ENCODE measurements at places on chromosomes 13 and 19.

DNA sequence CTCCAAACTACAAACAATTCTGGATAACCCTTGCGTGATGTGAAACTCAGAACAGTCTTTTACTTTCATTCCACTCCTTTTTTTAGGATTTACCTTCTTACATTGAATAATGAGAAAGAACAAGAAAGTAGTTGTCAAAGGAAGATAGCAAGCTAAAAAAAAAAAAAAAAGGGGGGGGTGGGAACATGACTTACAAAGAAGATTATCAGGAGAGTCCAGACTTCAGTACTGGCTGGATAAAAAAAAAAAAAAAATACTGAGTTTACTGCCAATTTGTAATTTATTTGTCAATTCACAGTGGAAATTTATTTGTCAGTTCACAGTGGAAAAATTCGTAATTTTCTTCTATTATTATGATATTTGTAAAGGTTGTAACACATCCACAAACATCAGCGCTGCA is 792.4 kb upstream of the SLITRK5 start:
- no peak for DNase-seq

GRCh38 chr19:37007587-37008220 is 70.5 kb upstream of the ZNF420 start:
- DNase-seq: no peak

GRCh38 chr13:20828539-20829364 is 55.0 kb upstream of the EEF1AKMT1 start:
- DNase-seq: no peak

- DNase-seq: no peak
These were observed 52.0 kb downstream of the KLF2 start for GRCh38 chr19:16376649-16377048.

- no peak for DNase-seq
These were observed 22.7 kb downstream of the TINCR start for GRCh38 chr19:5545051-5545450.

DNA sequence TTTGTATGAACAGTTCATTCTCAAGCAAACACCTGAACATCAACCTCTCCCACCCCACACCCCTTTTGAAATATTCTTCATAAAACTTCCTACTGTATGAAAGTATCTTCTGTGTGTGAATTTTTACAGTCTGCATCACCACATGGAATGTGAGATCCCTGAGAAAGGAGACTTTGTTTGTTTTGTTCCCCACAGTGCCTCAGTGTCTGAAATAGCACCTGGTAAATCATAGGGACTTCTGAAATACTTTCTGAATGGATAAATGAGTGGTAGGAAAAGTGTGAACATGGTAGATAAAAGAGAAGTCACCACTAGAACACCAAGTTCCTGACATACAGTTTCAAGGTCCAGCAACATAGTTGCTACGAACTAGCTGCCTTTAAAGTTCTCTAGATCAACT is 1071.2 kb downstream of the EFNB2 start:
- no peak for DNase-seq

- no peak for DNase-seq
These were observed 17.7 kb downstream of the DZIP1 start for GRCh38 chr13:95626768-95627167.

DNA sequence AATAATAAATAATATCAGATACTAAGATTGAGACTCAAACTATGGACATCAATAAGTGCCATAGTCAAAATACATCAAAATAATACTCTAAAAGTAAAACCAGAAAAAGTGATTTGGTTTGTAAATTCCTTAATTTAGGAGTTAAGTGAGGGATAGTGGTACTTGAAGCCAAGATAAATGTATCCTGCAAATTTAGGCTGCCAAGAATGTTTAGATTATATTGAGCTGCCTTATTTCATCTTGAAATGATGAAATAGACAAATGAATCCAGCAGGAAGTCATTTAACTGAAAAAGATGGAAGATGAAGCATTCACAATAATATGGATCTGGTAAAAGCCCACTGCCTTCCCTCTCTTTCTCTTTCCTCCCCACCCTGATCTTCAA is 112.3 kb downstream of the LRCH1 start:
- DNase-seq: no peak

GRCh38 chr13:44664308-44664707 is 88.2 kb upstream of the TSC22D1 start:
- DNase-seq: no peak

DNA sequence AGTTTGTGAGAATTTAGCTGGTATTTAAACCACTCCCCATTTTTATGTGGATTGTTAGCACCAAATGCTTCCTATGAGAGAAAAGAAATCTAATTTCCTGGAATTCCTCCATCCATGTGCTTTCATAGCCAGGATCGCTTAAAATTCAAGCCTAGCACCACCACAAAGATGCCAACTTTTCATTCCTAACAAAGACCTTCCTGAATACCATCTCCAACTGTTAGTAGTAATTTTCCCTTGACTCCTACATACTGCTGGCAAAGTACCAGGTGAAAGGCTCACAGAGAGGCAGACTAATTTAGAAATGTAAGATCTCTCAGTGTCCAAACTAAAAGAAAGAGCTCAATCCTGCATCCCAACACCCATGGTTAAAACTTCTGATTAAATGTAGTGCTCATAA is 386.3 kb downstream of the KCTD12 start:
- DNase-seq: no peak

GRCh38 chr13:100594255-100594654 is 5.7 kb upstream of the GGACT start:
- DNase-seq: no peak

DNA sequence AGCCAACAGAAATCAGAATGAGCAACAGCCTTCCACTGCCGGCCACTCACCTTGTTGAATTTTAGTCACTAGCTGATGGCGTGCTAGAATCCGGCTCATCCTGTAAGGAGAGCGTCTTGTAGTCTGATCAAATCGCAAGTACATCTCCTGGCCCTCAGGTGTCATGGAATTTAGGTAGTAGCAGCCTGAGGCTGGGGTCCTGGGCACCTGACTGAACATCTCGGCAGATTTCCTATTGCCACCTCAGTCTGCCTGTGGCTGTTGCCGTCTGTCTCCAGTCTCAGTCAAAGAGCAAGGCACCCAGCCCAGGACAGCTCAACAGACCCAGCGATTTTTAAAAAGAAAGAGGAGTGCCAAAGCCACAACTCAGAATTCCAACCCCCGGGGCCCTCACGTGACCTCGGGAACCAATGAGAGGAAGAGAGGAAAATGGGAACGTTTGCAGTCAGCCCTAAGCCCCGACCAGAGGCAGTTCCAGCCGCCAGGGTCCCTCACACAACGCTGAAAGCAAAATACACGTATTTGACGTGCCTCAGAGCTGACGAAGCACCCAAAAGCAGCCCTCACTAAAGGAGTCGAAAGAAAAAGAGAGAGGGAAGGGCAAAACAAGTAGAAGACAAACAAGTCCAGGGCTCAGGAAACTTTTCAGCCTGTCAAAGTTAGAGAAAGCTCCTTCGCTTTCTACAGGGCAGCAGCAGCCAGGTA is at the start of gene STARD13:
STARD13 (minus strand) TSS at position 336 of the 705 bp plus-strand sequence; CDS start at position 219, 117 bp downstream.
- no peak for DNase-seq

DNA sequence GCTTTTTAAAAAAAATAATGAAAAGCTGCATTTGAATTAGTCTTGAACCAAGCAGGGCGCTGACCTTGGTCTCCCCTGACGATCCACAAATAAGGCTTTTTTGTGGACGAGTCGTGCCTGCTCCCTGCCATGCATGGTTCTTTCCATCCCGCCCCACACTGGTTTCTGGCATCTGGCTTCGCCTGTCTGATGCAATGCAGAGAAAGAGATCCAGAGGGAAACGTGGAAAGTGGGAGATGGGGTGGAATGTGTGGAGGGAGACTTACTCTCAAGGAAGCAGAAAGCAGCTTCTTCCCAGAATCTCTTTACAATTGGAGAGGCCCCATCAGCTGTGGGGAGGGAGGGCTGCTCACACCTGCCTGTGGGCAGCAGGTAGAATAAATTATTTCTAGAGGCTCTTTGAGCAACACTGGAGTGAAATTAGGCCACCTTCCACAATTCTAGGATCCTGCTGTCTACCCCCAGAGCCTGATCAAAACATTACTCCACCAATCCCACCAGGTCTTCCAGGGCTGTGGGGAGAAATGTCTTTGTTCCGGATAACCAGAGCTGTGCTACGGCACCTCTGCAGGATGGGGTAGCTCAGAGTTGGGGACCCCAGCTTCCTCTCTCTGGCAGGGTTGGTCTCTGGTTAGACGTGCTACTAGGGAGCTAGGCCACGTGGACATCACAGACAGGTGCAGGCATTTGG is 183.5 kb downstream of the UQCRFS1 start:
- no peak for DNase-seq

GRCh38 chr19:9144920-9145319 is 4.7 kb downstream of the ZNF317 start:
- DNase-seq: no peak

- no peak for DNase-seq
These were observed 5.5 kb downstream of the EBI3 start for GRCh38 chr19:4234862-4235201.

DNA sequence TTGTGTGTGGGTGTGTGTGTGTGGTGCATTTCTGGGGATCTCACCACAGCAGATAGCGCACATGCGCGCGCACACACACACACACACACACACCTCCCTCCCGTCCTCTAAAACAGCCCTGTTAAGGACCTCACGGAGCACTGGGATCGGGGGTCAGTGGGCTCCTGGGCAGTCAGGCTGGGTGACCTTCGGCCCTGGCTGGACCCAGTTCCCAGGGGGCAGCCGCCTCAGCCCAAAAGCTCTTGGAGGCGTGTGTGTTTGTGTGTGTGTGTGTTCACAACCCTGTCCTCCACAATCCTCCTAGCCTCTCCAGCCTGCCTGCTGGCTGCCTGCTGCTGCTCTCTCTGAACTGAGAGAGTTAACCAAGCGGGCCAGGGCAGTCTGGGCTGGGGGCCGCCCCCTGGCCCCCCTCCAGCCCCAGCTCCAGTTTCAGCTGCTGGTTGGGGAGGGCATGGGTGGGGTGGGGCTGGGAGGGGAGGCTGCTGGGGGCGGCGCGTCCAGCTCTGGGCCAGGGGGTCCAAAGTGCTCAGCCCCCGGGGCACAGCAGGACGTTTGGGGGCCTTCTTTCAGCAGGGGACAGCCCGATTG is at the start of gene FXYD1:
FXYD1 (plus strand) TSS at position 520 of the 588 bp plus-strand sequence. CDS start 1,256 bp downstream, outside the sequence.
- no peak for DNase-seq

DNA sequence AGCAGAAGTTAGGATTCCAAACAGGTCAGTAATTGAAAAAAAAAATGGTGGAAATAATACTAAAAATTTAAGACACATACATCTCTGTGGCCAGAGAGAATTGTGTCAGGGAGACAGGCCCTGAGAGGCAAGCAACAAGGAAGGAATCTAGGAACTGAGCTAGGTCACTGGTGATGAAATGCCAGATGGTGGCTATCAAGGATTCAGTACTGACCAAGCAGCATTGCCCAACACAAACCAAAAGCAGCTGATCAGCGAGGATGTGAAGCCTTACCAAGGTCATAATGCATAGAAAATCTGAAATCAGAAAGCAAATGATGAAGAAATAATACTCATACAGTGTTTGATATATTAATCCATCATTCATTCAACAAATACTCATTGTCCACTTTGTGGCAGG is 905.0 kb downstream of the GPC5 start:
- DNase-seq: no peak

- peak; percentile 33 for DNase-seq
These were observed at the start of gene UHRF1 for GRCh38 chr19:4909156-4909896. TSS of gene UHRF1 (plus strand) at chr19:4909501. CDS start at chr19:4910886, 1,385 bp downstream.

DNA sequence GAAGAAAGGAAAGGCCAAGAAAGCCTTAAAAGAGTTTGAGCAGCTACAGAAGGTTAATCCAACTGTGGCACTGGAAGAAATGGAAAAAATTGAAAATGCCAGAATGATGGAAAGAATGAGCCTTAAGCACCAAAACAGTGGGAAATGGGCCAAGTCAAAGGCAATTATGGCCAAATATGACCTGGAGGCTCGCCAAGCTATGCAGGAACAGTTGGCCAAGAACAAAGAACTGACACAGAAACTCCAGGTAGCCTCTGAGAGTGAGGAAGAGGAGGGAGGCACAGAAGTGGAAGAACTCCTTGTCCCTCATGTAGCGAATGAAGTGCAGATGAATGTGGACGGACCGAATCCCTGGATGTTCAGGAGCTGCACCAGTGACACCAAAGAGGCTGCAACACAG is 5.1 kb downstream of the UTP14C start:
- DNase-seq: no peak
